CD4-positive, alpha-beta T cell treated with Interleukin-4 for 1 hour (primary cell): ENCODE measurements at places on chromosomes 11 and 22.
A peak's percentile ranks its signal among the peaks of the same experiment; 100 is the strongest.

GRCh38 chr11:122593473-122594420, 61.8 kb upstream of the UBASH3B start:
- no peak for DNase-seq

DNA sequence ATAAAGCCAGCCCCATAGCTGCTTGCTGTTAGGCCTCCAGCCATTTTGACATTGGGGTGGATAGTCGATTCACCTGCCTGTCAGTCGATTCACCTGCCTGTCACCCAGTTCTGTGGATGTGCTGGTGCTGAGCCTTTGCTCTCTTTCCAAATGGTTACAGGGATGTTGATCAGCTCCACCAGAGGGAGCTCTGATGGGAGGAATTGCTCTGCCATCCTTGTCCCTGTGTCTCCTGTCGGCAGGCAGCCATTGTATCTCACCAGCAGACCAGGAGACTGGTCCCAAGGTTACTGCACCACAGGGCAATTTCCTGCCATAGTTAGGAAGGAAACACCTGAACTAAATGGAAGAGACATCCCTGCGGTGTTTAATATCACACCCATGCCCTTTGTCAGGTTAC, 6.1 kb downstream of the MPEG1 start:
- DNase-seq, result peak; percentile 38

DNA sequence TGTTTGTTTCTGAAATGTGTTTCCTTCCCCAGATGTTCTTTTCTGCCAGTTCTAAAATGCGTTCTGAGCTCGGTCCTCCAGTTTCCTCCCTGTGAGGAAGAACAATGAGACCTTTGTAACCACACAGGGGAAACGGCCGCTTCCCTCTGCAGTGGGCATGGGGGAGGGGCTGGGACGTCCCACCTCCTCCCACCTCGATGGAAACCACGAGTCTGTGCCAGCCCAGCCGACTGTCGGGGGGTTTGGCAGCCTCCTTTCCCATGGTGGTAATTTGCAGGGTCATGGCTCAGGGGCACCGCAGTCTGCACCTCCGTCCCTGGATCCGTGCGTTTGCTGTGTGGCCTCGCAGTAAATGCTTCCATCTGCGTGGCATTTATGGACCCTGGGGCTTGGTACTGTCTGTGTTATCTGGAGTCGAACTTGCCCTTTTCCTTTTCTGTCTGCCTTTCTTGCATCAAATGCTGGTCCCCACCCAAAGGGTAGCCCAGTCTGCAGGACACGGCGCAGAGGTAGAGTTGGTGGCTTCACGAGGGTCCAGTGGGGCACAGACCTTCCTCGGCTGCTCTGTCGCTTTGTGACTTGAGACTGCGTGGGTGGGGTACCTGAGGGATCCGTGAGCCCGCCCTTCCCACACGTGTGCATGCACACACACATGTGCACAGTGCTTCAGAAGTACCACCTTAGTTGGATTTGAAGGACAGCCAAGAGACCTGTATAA, 16.1 kb downstream of the LRP5 start:
- DNase-seq, result peak; percentile 20

DNA sequence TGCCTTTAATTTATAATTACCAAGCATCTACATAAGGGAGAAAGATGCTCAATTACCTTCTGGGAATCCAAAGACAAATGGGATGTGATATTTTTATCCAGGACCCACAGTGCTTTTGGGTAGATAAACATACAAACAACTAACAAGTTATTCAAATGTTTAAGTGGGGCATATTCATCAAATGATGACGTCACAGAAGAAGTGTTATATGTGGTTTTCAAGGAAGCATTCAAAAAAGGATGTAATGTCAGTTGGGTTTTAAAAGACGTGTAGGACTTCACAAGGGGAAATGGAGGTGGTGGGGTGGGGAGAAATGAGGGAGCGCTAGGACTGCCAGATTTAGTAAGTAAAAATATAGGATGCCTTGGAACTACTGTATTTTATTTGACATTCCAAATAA, 915.9 kb downstream of the KCNA4 start:
- no peak for DNase-seq

- DNase-seq, result no peak
Measured at GRCh38 chr11:60910711-60911380, 3.1 kb upstream of the TMEM109 start.

DNA sequence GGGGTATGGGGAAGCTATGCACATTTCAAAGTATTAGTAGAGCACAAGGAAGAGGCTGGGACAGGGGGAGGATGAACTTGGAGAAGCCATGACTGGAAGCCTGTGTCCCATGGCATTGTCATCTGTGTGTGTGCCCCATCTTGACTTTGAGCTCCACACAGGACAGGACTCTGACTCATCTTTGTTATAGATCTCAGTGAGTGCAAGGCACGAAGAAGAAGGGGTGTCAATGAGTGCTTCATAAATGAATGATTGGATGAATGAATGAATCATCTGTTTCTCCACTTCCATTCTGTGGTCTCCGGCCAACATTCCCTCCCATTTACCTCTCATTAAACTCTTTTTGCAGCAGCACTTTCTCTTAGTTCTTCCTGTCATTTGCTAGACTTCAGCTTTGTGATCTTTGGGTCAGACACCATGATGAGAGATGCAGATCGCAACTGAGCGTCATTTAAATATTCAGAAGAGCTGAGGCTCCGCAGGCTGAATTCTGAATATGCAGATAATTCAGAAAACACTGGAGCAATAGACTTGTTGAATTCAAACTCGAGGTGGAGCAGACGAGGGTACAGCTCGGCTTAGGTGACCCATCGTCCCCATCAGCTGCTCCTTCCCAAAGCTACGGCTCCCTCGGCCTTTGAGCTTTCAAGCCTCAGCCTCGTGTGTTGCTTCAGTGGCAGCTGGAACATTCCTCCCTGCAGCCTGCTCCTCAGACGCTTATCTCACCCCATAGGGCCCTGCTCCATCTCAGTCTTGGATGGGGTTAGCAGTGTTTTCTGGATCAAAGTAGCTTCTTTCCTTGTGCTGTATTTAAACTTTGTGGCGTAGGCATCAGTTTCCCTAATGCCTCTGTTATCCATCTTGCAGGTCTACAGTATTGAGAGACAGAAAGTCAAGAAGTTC, 30.8 kb downstream of the APOL3 start:
- DNase-seq, result no peak

DNA sequence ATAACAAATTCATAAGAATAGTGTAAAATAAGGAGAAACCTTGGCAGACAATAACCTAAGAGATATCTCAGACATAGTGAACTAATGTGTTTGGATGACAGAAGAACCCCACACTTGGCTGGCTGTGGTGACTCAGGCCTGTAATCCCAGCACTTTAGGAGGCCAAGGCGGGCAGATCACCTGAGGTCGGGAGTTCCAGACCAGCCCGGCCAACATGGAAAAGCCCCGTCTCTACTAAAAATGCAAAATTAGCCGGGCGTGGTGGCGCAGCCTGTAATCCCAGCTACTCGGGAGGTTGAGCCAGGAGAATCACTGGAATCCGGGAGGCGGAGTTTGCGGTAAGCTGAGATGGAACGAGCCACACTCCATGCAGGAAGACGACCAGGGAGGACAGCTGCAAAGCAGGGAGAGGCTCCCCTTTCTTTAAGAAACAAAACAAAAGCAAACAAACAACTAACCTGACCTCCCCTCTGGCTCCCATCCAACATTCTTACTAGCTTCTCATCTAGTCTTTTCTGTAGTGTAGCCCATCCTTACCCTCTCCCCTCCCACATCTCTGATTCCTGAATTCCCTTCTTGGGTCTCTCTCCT, 84.2 kb downstream of the ZNF280B start:
- no peak for DNase-seq

DNA sequence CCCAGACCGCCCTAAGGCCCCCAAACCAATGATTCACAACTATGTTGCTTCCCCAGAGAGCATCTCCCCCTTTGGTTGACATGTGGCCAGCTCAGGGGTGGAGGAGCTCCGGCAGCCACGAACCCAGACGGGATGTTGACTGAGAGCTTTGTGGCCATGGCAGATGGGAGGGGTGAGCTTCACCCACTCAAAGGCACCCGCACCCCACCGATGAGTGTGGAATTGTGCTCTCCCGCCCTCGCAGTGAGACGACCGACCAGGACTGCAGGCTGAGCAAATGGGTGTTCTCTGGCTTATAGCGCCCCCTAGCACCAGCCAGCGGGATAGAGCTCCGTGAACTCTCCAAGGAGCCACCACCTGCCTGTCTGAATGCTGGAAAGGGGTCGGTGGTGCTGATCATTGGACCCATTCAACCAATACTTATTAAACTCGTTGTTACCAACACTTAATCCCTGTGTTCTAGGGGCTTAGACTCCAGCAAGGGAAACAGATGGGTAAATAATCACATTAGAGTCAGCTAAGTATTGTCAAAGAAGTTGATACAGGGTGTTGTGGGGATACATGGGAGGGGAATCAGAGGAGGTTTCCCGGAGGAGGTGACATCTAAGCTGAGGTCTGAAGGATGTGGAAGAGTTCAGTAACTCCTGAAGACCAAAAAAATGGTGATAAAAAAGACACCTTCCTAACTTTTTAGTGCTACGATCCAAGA, 4.5 kb upstream of the TIMP3 start:
- DNase-seq, result peak; percentile 48

GRCh38 chr11:65225279-65226102, 36.3 kb upstream of the POLA2 start:
- DNase-seq, result peak; percentile 58

GRCh38 chr11:19380375-19380774, 139.6 kb upstream of the E2F8 start:
- DNase-seq, result no peak

GRCh38 chr11:66267039-66267378, 1.4 kb upstream of the RAB1B start:
- no peak for DNase-seq

DNA sequence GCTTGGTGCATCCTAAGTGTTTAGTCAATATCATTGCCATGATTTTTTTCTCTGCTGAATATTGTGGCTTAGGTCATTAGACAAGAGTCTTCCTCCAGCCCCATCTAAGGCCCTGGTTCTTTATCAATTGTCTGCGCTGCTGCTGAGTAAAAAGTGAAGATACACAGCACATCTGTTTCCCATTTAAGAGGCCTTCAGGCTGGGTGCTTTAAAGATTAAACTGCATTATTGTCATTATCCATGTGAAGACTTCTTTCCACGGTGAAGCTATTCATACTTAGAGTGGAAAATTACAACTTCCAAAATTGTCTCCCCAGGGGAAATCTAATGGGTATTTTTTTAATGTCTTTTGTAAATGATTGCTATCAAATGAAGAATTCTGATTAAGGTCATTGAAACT, 719.8 kb upstream of the LRRC4C start:
- DNase-seq, result no peak

GRCh38 chr11:70090961-70091381, 12.9 kb downstream of the ANO1 start:
- DNase-seq, result no peak

GRCh38 chr11:120511820-120512738, 531 bp downstream of the GRIK4 start:
- DNase-seq, result no peak

DNA sequence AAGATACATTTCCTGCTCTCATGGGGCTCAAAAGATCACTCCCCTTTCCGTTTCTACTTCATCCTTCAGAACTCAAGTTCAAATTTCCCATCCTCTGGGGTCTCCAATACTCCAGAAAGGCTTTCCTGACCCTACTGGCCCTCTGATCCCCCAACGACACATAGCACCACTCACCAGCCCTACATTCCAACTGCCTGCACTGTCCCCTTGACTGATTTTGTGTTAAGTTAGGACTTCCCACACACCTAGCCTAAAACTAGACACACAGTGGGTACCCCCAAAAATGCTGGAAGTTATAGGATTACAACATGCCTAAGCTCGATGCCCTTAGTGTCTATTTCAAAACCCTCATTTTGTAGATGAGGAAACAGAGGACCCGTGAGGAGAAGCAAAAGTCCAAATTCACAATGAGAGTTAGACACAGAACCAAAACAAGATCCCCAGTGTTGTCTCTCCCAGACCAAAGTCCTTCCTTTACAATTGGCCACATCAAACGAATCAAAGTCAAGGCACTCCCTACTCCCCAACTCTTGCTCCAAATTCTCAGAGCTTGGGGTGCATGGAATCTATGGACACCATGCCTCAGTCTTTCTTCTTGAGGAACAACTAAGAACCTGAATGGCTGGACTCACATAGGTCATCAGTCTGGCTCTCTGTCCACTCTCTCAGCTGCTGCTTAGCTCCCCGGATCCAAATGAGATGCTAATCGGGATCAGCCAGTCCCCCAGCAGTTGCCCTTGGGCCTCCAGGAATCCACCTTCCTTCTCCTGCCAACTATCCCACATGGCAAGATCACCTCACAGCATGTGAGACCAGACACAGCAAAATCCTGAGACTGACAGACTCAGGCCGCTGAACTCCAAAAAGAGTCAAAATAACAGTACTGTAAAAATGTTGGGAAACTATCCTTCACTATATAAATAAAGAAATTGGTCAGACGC, 1.7 kb downstream of the CLPB start:
- DNase-seq, result no peak

DNA sequence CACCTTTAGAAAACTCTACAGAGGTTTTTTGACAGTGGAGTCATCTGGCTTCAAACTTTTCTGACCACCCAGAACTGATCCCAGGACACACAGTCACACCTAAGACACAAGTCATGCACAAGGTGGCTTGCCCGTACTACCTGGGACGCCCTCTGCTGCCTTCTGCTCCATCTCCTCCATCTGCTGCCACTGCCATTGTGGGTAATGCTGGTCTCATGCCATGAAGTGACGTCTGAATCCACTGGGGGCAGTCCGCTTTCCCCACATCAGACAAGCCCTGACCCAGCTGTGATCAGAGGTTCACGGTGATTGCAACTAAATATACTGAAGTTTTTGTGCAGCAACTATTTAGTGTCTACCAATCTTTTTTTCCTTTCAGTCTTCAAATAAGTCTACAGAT, 5.4 kb upstream of the NDUFS8 start:
- DNase-seq, result no peak

DNA sequence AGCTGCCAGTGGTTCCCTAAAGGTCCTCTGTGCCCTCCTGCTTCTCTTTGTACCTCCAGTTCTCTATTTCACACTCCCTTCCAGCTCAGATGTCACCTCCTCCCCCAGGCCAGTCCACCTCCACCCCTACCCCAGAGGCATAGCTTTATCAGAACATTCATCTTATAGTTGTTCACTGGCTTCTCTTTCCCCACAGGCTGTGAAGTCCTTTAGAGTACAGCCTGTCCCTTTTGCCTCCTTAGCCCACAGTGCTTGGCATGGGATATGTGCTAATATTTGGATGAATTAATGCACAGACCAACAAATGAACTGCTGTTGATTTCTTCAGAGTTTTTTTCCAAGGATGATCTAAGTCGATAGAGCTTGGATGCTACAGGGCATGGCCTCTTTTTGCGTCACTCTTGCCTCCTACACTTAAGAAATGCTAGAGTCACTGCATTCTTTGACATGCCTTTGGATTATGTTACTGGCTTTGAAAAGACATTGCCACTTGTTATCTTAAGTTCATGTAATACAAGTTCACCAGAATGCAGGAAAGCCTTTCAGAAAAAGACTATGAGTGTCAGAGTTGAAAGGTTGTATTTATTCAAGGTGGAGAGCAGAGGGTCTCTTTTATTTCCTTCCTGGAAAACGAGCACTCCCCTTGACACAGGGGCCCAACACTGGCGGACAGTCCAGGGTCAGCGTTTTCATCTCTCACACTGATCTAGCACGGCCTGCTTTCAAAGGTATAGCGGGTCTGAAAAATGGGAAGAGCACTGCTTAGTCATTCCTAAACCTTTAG, 75.7 kb downstream of the PISD start:
- DNase-seq, result no peak
